DMS 273 treated with DMSO at 0.1 percent for 48 hours (cell line): ENCODE measurements at places on chromosomes 6 and 20.

- no peak for DNase-seq
Observed at GRCh38 chr20:58072695-58073671, 155.5 kb downstream of the ANKRD60 start.

DNA sequence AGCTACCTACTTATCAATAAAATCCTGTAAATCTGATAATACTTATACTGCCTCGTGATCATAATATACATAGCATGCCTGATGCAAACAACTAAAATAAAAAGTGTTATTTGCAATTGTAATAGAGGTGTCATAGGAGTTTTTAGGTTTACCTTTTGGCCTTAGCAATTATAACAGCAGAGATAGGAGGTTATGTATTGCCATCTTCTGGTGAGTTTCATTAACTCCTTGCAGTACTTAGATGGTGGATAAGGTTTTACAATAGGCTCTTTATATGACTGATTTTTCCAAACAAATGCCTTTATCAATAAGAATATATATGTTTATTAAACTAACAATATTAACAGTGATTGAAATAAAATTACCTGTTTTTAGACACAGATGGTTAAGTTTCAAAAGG, 27.8 kb upstream of the MYCT1 start:
- no peak for DNase-seq

- DNase-seq: no peak
Observed at GRCh38 chr6:43444582-43444981, 10.8 kb downstream of the DLK2 start.

GRCh38 chr20:37931153-37931922, 28.4 kb downstream of the VSTM2L start:
- no peak for DNase-seq

DNA sequence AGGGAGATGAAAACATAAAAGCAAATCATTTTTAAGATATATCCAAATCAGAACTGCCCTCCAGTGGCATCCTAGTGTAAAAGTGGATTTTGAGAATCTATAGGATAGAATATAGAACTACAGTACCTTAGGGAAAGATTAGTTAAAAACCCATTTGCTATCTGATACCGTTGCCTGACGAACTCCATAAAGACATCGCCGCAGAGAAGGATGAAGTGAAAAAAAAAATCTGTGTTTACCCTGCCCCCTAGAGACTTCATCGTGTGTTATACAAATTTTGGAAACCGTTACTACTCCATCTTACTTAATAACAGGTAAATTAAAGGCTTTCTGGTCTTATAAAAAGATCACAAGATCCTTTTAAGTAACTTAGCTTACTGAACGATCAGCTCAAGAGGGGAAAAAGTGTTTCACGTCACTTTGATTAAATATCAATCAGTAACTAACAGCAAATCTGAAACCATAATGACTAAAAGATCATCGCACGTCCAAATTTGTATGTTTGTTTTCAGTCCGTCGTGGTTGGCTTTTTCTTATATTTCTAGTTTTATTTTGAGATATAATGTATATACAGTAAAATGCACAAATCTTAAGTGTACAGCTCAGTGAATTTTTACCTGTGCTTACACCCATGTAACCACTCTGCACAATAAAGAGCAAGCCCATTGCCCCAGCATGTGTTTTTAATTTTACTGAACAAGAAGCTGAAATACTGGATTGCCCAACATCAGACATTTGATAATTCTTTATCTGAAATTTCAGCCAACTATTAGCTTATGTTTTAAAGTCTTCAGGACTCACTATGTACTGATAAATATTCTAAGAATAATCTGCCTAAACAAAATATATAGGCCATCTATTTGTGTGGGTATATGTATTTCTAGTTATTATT, 881 bp upstream of the MCM3 start:
- DNase-seq: peak; percentile 68

DNA sequence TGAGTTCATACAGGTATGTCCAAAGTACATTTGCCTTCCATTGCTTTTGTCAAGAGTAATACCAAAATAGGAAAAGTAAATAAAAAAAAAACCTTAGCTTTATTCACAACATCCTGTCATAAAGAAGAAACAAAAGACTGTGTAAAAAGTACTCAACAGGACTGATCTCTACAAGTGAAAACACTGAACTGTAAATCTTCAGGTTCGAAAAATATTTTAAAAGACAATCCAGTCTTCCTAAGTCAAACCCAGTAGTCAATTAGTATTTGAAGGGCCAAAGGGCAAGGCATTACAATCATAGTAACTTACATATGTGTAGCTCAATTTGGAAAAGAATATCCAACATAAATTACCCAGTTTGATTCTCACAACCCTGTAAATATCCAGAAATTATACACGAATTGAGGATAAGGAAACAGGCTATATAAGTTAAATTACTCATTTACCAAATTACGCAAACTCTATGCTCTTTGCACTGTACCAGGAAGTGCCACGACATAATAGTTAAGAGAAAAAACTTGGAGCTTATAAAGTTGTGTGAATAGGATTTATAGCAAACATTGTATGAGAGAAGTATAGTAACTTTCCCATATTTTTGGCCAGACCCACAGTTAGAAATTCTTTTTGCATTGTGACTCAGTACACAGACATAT, 21.2 kb downstream of the PTPRK start:
- DNase-seq: no peak

DNA sequence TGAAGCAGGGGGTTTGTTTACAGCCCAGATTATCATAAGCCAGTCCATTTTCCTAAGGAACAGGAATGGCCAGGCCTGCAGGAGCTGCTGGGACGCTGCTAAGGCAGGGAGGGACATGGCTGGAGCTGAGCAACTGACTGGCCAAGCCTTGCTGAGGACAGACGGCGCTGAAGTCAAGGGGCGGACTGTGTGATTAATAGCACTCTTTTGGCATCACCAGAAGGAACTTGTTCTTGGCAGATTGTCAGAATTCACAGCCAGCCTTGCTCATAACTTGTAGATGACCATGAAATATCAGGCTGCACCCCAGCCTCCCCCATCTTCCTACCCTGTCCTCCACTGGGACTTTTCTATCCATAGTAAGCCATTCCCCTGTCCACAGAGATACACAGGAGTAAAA, 218.8 kb upstream of the RNF24 start:
- DNase-seq: no peak

- no peak for DNase-seq
Observed at GRCh38 chr6:56311533-56312448, 64.4 kb upstream of the COL21A1 start.

- no peak for DNase-seq
Observed at GRCh38 chr6:24931718-24932691, 3.8 kb downstream of the RIPOR2 start.

GRCh38 chr6:75483136-75483952, 10.3 kb downstream of the FILIP1 start:
- no peak for DNase-seq

- no peak for DNase-seq
Observed at GRCh38 chr20:51422514-51423289, 119.8 kb downstream of the NFATC2 start.

DNA sequence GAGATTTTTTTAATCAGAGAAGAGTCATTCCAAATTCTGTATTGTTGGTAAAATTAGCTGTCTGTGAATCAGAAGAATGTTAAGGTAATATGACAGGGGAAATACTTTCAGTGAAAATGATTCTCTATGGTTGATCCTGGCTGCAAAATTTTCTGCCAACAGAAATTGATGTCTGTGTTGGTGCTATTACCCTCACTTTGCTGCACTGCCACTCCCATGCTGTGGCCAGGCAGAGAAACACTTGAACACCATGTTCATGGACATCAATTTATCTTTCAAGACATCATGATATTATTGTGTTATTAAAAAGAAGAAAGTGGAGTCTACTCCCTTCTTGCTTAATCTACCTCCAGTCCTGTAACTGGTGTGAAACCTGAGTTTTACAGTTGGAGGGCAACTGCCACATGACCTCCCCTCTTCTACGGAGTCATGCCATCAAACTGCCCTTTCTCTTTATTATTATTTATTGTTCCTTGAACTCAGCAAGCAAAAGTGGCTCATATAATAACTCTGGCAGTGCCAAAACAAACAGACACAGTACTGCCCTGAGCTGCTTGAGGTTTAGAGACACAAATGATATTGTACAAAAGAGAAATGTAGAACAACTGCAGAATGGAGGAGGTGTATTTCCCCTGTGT, 288.0 kb upstream of the JAG1 start:
- no peak for DNase-seq

GRCh38 chr6:154926366-154926765, 68.7 kb upstream of the TIAM2 start:
- DNase-seq: no peak

GRCh38 chr20:63150911-63151531, 64.9 kb downstream of the YTHDF1 start:
- no peak for DNase-seq

DNA sequence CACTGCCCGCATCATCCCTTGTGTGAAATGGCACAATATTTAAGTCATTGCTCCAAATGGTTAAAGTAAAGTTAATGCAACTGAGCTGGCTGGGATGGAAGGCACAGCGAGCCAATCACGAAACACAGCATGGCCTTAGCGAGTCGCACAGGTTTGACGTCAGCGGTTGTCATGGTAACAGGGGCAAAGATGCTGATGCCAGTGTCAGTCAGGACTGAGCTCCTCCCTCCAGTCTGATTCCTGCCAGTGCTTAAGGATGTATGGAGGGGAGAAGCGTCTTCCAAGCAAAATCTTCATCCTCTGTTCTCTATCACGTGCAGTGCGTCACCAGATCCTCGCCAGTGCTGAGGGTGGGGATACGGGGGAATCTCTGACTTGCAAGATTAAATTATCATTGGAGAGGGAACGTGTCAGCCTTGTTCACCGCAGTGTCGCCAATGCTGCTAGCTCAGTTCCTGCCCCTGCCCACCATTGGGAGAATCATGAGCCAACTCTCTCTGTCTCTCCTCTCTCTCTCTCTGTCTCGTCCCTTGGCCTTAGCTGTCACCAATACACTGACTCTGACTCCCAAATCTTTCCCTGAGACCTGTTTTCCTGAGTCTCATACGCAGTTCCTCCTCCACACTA, 24.5 kb downstream of the TSPYL4 start:
- DNase-seq: peak; percentile 26

GRCh38 chr6:13917141-13917540, 7.6 kb upstream of the RNF182 start:
- no peak for DNase-seq

- no peak for DNase-seq
Observed at GRCh38 chr20:23753194-23753548, 2.4 kb upstream of the CST1 start.

GRCh38 chr6:100088009-100088408, 94.0 kb upstream of the MCHR2 start:
- DNase-seq: no peak

- no peak for DNase-seq
Observed at GRCh38 chr20:45963059-45964005, 8.7 kb downstream of the ZNF335 start.

DNA sequence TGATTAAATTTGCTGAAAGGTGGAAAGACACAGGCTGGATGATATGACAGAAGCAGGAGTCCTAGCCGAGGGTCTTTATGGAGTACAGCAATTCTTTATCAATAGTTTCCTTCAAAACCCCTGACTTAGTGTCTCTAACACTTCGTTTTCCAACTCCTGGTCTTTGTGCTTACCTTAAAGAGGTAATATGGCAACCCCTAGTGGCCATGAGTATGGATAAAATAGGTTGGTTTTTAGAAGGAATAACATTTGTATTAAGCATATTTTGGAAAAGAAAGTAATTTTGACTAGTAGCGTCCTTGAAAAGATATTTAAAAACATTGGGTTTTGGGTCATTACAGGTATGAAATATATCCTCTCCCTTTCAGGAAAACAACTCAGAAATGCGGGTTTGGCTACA, 51.9 kb downstream of the VGLL2 start:
- DNase-seq: no peak

DNA sequence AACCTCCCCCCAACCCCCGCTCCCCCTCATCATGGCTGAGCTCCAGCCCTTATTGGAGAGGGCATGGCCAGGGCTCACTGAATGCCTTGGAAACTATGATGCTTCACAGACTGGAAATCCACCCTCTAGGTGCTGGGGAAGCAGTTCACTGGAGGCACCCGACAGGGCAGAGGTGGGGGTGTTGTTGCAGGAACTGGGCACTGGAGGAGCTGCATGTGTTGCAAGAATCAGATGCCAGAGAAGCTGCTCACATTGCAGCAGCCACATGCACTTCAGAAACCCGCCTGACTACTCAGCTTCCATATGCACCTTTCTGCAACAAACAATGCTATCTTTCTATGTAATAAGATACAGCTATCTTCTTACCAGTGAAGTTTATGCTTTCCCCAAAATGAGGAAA, 7.9 kb upstream of the TBPL1 start:
- DNase-seq: no peak

DNA sequence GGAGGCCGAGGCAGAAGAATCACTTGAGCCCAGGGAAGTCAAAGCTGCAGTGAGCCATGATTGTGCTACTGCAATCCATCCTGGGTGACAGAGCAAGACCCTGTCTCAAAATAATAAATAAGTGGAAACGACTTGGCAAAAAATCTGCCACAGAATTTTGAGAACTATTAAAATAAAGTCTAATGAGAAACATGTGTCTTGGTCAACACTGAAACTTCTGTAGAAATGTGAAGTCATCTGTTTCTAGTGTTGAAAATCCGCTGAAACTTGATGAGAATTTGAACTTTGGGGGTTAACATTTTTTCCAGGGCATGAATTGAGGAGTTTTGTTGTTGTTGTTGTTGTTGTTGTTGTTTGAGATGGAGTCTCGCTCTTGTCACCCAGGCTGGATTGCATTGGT, 29.0 kb upstream of the BCLAF1 start:
- no peak for DNase-seq

DNA sequence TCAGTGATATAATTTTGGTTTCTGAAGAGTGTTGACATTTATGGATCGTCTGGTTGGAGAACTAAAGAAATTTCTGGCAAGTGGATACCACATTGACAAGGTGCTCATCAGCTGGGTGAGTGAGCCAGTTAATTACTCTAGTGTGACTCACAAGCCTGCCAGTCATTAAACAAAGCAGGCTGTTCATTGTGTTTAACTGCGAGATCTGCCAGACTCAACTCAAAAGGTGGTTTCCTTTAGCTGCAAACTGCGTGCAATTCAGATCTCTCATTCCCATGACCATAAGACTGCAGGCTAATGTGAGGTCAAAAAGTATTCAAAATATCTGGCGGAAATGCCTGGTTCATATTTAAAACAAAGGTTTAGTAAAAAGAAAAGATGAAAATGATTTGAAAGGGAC, 32.5 kb upstream of the IYD start:
- DNase-seq: no peak
